Dermis blood vessel endothelial cell (primary cell): ENCODE measurements at places on chromosomes 6 and 20.

GRCh38 chr6:66362888-66363287, 655.9 kb upstream of the EYS start:
- DNase-seq = no peak

GRCh38 chr6:107083047-107083768, 32.1 kb downstream of the BEND3 start:
- DNase-seq = no peak

DNA sequence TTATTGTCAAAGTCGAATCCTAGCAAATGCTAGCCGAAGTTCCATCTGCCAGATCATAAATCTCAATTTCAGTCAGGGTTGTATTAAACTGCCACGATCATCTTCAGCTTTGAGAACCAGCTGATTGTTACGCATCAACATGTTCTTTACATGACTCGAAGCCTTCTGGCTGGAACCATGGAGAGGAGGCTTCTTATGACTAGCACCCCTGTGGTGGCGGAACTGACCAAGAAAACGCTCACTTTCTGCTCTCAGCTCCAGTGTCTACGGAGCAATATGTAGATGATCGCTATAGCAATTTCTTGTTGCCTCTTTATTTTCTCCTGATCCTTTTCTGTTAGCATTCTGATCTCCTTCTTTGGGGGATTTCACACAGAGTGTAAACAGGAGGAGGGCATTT, 479.4 kb upstream of the SLC35B3 start:
- DNase-seq = no peak

- no peak for DNase-seq
These were observed 83.0 kb downstream of the SCAF8 start for GRCh38 chr6:154815938-154816820.

- no peak for DNase-seq
These were observed 1063.9 kb upstream of the CITED2 start for GRCh38 chr6:140438346-140438735.

DNA sequence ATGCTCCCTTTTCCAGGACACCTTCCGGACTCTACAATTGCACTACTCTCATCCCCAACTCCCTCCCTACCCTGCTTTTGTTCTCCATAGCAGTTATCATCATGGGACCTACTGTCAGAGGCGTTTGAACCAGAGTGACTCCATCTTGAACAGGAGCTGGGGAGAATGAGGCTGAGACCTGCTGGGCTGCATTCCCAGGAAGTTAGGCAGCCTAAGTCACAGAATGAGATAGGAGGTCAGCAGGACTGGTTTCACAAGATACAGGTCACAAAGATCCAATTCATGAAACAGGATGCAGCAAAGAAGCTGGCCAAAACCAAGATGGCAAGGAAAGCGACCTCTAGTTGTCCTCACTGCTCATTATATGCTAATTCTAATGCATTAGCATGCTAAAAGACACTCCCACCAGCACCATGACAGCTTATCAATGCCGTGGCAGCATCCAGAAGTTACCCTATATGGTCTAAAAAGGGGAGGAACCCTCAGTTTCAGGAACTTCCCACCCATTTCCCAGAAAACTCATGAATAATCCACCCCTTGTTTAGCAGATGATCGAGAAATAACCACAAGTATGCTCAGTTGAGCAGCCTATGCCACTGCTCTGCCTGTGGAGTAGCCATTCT, 15.6 kb downstream of the SLC13A3 start:
- no peak for DNase-seq

DNA sequence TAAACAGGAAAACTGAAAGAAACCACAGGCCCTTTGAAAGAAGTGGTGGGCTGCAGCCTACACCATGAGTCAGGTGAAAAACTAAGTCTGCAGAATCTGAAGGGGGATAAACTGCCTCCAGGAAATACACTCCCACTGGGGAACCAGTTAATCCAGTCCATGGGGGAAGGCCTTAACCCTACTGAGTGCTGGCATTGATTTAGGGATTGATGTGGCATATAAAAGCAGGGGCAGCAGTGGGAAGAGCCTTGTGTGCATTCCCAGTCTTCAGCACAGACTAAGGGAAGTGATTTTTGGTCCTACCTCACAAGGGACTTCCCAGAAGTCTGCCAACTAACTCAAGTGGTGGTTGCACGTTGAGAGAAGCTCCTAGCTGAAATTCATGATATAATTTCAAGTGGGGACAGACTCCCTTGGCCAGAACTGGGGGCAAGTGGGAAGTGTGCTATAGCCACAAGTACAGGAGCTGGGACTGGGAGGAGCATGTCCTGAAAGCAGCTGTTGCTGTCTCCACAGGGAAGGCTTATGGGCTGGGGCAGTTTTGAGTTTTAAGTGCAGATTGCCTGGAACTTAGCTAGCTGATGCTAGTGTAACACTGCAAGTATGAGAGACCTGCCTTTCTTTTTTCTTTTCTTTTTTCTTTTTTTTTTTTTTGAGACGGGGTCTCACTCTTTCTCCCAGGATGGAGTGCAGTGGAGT, 31.2 kb downstream of the CITED2 start:
- DNase-seq = no peak

DNA sequence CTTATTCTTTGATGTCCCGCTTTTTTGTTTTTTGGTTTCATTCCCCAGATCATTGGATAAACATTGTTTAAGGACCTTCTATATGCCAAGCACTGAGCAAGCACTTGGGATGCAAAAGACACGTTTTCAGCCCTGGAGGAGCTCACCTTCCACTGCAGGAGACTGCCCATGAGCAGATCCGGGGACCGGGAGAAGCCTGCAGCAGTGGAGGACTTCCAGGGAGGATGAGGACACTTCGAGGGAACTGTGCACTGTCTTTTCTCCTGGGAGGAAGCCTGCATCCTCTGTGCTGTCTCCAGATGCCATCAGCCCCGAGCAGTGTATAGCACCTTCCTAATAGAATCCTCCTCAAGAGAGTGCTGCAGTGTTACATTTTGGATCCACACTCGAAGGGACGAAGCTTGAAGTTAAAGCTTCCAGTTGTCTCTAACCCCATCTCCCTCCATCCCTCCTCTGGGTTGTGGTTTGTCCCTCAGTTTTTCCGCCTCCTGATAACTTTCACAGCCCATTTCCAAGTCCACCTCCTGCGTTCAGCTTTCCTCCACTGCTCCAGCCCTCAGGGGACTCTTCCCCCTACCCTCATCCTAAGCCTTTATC, 5.8 kb upstream of the KCNG1 start:
- DNase-seq = no peak
